ENCODE measurements at places on chromosomes 4 and X.

DNA sequence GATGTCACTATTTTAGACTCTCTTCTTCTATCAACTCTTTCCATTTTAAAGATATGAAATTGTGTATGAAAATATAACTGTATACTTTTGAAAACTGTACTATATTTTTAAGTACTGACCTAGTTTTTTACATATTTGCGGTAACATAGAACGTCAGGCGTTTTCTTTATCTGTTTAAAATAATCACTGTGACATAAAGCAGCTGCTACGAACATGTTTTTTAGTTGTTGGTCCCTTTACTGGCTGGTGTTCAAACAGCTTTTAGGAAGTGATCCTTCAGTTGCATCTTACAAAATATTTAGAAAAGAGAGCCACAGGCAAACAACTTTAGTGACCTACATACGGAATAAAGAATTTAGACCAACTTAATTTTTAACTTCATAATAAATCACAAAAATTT is 73.1 kb downstream of the METTL14 start:
- no peak for DNase-seq

DNA sequence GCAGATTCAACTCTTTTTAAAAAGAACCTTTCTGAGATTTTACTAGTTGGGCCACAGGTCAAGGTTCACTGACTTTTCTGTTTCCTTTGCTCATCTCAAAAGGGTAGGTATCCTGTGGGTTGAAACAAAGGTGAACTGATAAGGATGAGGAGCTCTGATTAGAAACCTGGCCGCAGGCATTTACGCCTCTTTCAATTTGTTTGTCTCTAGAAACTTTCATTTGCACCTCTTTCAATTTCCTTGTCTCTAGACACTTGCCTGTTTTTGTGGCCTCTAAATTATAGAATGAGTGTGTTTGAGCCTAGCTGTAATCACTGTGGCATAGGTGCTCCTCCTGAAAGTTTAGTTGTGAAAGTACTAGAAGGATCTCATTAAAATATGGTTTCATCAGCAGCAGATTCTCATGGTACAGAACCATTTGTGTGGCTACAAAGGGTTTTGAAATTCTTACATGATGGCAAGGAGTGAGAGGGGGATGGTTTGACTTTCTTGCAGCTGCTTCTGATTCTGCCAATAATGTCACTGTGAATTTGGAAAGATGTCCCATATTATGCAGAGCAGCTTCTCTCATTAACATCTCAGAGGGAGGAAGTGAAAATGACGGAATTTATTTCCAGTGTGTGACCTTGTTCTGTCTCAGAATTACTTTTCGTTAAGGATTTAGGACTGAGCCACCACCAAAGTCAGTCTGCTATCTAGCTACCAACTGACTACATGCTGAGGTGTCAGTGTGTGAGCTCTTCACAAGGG is 142.2 kb downstream of the SH2D1A start:
- DNase-seq: no peak

DNA sequence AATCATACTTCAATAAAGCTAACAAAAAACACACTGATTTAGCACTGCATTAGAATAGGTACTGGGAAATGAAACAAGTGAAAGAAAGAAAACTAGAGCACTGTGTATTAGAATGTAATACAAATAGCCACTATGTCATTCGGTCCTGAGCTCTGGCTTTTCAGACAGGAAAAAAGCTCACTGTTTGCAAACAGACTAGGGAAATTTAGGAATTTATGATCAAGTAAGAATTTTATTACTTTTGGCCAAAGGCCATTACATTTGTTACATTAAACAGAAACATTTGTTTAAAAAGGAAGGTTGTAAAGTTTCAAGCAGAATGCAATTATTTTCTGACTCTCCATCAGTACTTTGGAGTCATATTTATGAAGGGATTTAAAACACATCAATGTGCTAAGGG is 68.7 kb downstream of the KLHL8 start:
- no peak for DNase-seq

- no peak for DNase-seq
Observed at GRCh38 chr4:103778221-103778620, 58.4 kb upstream of the TACR3 start.

GRCh38 chr4:119299741-119300100 is 22.2 kb downstream of the FABP2 start:
- DNase-seq: no peak

GRCh38 chrX:135432881-135433521 is 11.3 kb downstream of the SMIM10L2A start:
- no peak for DNase-seq

DNA sequence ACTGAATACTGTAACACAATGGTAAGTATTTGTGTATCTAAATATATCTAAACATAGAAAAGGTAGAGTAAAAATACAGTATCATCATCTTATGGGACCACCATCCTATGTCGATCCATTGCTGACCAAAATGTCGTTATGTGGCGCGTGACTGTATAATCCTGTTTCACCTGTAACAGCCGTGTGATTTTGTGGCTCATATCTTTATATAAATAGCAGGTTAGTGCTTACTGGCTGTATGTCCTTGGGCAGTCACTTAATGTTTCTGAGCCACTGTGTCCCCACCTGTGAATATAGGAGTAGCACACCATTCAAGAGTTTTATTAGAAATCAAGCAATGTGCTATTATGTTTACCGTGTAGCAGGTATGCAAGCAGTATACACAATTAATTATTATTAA is 226.2 kb upstream of the FAT1 start:
- DNase-seq: no peak

DNA sequence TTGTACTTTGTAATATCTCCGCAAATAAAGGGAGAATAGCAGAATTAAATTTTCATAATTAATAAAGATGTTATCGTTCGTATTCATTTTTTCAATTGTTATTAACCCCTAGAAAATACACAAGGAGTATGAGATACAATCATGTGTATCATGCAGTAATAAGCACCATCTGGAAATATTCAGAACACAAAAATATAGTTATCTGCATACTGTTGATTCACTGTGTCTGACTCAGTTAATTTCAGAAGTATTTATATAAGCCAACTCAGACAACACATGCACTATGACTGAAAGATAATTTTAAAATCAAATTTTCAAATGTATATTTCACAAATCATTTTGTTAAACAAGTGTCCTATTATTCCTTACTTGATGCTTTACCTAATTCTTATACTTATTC is 1954.8 kb downstream of the ARAP2 start:
- DNase-seq: no peak

- DNase-seq: no peak
Observed at GRCh38 chr4:150072906-150073714, 5.1 kb upstream of the DCLK2 start.

- DNase-seq: no peak
Observed at GRCh38 chr4:14952352-14952751, 49.9 kb upstream of the CPEB2 start.
